Large intestine (tissue), 12 donors: ENCODE measurements at places on chromosomes 5 and 9. TPM values are rescaled to one million over a fixed set of nuclear protein-coding genes. Genes with fewer than 3 reads are reported as not detected.

DNA sequence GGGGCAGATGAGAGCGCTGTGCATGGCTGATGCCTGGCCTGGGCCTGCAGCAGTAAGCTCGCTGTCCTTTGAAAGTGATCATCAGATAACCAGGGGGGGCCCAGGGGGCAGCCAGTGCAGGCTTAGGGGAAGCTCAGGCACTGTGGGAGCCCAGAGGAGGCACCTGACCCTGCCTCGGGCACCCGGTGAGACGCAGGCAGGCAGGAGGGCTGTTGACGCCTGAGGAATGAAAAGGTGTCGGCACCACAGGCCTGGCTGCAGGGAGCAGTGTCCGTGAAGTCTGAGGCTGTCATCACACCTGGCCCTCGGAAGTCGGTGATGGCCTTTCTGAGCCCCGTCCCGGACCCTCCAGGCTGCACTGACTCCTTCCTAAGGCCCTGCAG lies 84.6 kb downstream of the RXRA start:
- DNase-seq, result no peak

- DNase-seq, result no peak
These were observed 51.0 kb upstream of the IL17B start for GRCh38 chr5:149429839-149430721.

DNA sequence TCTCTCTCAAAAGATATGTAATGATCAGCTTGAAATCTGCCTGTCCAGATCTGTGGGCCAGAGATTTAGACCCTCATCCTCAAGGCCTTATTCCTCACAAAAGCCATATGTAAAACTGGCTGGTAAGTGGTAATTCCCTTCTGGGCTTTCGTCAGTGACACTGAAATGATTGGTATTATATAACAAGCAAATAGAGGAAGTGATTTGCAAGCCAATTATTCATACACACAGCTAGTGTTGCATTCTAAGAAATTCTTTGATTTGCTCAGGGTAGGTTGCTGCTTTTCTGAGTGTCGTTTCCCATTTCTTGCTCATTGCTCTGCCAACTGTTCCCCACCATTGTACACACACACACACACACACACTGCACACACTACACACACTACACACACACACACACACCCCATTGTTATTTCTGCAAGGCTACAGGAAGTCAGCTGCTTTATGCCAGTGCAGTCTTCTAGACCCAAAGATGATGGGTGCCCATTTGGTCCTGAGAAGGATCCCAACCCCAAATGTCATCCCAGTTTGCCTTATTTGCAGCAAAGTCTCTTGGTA lies 76.8 kb downstream of the PRLR start:
- DNase-seq, result no peak

DNA sequence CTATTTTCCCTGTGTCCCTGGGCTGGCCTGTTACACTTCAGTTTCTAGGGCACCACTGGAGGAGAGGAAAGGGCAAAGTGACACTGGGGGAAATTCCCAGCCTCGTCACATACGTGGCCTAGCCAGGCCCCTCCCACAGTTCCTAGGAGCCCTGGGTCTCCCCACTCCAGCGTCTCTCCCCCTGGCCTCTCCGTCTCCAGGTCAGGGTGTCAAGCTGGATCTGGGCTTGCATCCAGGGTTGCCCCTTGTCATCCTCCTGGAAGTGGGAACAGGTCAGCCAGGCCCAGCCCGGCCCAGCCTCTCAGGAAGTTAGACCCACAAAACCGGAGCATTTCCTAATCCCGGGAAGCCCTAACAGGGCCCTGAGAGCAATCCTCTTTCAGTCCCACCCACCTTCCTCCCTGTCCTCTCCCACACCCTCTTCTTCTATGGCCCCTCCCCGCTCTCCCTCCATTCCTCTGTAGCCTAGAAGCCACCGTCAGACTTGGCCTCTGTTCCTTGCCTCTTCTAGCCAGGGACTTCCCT lies 4.7 kb upstream of the TNIP1 start:
- peak; percentile 78 for DNase-seq

DNA sequence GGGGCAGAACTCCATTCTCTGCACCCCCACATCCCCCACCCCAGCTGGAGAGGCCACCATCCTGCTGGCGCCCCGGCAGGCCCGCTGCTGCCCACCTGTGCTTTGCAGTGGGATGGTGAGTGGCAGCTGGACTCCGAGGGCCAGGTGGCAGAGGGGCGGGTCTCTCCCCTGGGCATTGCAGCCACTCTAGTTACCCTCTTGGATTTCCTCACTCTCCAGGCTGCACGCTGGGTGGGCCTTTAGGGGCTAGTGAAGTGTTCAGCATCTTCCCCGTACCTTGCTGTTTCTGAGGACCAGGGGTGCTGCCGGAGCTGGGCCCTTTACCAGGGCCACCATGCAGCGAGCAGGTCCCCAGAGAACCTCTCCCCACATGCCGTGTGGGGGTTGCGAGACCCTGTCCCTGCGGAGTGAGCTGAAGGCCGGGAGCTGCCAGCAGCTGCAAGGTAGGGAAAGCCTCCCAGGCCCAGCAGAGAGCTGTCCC lies 88.4 kb upstream of the SH3PXD2B start:
- DNase-seq, result no peak

DNA sequence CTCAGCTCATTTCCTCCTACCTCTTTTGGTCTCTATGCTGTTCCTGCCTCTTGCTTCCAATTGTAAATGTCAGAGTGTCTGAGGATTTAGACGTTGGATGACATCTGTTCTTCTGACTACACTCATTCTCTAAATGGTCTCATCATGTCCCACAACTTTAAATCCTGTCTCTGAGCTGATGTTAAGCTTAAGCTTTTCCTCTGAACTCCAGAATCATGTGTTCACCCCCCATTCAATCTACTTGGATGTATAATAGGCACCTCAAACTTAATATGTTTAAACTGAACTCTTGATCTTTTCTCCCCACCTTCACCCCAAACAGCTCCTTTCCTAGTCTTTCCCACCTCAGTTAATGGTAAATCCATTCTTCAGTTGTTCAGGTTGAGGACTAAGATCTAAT lies 433.6 kb downstream of the CSNK1G3 start:
- DNase-seq, result no peak

DNA sequence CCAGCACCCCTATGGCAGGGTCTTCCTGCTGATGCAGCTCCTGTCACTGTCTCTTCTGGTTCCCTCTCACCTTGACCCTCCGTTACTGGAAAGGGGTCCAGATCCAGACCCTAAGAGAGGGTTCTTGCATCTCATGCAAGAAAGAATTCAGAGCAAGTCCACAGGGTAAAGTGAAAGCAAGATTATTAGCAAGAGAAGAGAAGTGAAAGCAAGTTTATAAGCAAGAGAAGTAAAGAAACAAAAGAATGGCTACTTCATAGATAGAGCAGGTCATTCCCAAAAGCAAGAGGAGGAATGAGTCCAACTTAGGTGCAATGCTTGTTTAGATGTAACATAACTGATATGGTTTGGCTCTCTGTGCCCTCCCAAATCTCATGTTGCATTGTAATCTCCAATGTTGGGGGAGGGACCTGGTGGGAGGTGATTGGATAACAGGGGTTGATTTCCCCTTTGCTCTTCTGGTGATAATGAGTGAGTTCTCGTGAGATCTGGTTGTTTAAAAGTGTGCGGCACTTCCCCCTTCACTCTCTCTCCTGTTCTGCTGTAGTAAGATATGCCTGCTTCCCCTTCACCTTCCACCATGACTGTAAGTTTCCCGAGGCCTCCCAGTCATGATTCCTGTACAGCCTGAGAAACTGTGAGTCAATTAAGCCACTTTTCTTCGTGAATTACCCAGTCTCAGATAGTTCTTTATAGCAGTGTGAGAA lies 183.3 kb downstream of the MED10 start:
- DNase-seq, result no peak

Gene CXCL14
- polyA plus RNA-seq, result 161 TPM

Gene MARCOL
- polyA plus RNA-seq, result not detected

Gene GEMIN5
- polyA plus RNA-seq, result 12.7 TPM

Gene TUBB4B
- polyA plus RNA-seq, result 402 TPM

Gene BTNL3
- polyA plus RNA-seq, result 158 TPM
